ENCODE measurements at places on chromosomes 3 and 15.

GRCh38 chr3:131903988-131904415 is 130.8 kb downstream of the CPNE4 start:
- DNase-seq = no peak

DNA sequence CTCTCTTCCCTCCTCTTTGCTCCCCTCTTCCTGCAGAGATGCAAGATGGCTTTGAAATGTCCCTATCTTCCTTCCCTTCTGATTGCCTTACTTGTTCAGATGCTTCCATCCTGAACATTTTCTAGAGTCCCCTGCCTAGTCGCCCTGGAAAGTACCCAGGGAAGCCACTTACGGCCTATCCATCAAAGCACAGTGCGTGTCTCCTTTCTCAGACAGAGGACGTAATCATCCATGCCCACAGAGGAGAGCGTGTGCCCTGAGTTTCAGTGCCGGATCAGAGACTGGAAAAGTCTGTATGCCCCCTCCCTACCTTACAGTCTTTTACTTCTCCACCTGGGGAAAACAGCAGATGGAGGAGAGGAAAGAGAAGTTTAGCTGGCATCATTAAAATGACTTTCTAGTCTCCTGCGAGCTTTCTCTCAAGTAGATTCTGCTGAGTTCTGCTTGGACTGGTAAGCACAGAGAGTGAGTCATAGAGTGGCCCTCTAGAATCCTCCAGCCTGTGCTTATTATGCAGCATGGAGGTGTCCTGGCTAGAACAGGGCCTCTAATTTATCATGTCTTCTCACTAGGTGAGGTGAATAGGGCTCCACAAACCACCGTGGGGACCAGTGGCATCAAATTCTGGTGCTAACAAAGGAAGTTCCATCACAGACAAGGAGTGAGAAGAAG is 114.6 kb downstream of the SLCO3A1 start:
- DNase-seq = no peak

GRCh38 chr3:195104340-195104739 is 166.6 kb downstream of the XXYLT1 start:
- no peak for DNase-seq

DNA sequence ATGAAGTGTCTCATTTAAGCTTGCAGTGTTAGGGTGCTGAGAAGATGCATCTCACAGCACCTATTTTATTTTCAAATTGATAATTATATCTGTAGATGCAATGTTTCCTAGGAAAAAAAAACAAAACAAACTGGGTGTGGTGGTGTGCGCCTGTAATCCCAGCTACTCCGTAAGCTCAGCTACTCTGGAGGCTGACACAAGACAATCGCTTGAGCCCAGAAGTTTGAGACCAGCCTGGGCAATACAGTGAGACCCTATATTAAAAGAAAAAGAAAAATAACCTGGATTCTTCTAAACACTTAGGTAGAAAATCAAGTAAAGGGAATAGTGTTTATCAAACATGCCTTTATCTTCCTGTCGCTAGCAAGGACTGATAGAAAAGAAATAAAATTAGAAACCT is 1.9 kb downstream of the MINDY2 start:
- no peak for DNase-seq

DNA sequence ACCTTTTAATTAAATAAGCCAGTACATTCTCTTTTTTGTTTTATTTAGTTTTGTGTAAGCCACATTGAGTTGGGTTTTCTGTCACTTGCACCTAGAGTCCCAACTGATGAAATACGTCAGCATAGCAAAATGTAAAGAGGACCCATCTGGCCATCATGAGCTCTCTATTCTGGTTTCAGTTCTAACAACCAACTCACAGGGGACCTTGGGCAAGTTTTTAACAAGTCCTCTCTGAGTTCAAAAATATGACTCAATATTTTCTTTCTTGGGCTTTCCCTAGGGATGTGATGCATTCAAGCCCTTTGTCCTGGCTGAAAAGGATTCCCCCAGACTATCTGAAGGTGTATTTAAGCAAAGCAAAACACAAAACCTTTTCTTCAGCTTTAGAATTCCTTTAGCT is 32.9 kb downstream of the PLCH1 start:
- no peak for DNase-seq

- DNase-seq = peak; percentile 13
Measured at GRCh38 chr3:87298111-87298718, 21.8 kb upstream of the POU1F1 start.

GRCh38 chr15:31086344-31086743 is 15.2 kb downstream of the TRPM1 start:
- no peak for DNase-seq

DNA sequence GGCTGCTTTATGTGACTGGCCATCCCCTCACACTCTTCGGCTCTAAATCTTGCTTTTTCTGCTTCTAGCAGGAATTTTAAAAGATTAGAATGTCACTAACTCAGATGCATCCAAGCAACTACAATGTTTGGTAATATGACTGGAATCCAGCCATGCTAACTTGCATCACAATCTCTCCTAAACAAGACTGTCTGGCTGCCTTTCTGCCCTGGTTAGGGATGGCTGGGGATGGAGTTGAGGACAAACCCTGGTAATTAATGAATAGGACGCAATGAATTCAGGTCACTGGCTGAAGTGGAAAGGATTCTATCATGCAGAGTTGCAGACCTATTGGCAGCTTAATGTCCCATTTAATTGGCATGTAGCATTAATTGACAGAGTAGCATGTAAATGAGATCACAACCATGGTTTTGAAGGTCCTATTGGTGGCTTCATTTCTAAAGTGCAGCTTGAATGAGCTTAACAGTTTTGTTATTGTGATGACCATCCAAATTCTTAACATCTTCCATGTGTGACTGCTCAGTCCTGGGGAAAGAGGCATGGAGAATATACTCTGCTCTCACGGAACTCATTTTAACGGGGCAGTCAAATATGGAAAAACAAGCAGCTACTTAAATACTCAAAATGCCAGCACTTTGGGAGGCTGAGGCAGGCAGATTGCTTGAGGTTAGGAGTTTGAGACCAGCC is 21.7 kb downstream of the NMNAT3 start:
- DNase-seq = no peak

DNA sequence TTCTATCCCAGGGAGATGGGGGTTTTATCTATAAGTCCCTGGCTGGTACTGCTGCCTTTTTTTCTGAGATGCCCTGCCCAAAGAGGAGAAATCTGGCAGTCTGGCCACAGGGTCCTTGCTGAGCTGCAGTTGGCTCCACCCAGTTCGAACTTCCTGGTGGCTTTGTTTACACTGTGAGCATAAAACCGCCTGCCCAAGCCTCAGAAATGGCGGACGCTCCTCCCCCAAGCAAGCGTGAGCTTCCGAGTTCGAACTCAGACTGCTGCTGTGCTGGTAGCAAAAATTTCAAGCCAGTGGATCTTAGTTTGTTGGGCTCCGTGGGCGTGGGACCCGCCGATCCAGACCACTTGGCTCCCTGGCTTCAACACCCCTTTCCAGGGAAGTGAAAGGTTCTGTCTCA is 126.8 kb upstream of the SUCLG2 start:
- DNase-seq = no peak

DNA sequence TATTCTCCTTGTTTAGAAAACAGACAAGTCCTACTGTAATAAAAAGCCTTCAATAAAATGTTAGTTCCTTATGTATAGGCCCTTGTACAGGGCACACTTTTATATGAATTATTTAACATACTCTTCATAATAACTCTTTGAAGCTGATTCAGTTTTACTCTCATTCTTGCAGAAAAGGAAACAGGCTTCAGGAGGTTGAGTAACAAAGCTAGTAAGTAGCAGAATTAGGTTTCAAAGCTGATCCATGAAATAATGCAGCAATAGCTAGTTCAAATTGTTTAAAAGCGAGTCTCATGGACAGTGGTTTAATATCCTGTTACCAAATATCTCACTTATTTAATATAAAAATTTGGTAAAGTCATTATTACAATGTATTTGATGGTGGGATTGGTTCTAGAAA is 25.0 kb downstream of the TCF12 start:
- no peak for DNase-seq

- DNase-seq = no peak
Measured at GRCh38 chr15:89186803-89187202, 34.6 kb downstream of the RLBP1 start.

DNA sequence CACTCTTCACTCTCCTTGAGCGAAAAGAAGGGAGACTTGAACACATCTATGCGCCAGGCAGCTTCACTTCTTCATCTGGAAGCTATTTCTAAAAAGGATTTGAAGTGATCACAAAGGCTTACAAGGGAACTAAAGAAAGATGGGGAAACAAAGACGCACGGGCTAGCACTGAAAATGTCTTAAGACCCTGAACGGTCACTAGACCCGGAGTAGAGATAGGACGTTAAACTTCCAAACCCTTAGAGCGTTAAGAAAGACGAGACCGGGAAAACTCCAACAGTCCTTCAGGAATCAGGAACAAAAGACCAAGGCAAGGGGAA is 47.5 kb upstream of the EPHB3 start:
- DNase-seq = no peak

- DNase-seq = no peak
Measured at GRCh38 chr15:69881302-69881670, 216.4 kb downstream of the TLE3 start.

Measured in NCI-H748 treated with DMSO at 0.1 percent for 48 hours (cell line).